ENCODE measurements at places on chromosomes 5 and 9.

DNA sequence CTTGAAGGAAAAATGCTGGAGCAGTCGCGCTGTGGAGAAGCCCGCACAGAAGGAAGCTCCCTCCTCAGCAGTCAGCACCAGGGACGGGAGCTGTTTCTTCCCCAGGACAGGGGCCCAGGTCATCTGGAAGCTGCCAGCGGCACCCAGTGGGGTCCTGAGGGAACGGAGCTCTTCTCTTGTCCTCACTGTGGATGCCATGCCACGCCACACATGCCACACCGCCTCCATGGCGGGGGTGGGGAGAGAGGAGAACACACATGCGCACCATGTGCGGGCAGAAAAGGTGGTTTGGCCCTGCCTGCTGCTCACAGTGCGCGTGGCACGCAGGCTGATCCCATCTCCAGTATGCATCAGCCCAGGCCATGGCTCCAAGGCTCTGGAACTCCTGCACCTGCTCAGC lies 41.7 kb upstream of the ZNF354B start:
- no peak for DNase-seq

DNA sequence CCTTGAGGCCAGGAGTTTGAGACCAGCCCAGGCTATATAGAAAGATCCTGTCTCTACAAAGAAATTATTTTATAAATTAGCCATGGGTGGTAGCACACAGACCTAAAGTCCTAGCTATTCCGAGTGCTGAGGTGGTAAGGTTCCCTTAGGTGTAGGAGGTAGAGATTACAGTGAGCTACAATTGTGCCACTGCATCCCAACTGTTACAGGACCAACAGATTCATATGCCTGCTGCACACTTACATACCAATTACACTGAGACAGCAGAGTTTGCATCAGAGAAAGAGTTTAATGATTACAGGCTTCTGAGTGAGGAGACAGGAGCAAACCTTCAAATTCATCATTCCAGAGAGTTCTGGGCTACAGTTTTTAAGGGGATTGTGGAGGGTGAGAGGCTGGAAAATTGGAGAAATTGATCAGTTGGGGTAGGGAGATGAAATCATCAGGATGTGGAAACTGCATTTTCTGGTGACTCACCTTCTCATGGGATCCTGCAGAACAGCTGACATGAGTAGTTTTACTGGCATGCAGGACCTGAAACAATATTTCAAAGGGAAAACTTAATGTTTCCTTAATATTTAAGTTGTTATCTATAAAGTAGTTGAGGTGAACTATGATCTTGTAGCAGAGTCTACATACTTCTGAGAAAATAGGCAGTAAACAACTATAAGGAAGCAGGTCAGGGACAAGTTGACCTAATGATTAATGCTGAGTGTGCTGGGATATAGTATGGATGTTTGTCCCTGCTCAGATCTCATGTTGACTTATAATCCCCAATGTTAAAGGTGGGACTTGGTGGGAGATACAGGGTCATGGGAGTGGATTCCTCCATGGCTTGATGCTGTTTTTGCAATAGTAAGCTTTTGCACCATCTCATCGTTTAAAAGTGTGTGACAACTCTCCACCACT lies 54.7 kb downstream of the ANXA2R start:
- no peak for DNase-seq

- no peak for DNase-seq
Measured at GRCh38 chr9:13941714-13942113, 372.2 kb downstream of the NFIB start.

DNA sequence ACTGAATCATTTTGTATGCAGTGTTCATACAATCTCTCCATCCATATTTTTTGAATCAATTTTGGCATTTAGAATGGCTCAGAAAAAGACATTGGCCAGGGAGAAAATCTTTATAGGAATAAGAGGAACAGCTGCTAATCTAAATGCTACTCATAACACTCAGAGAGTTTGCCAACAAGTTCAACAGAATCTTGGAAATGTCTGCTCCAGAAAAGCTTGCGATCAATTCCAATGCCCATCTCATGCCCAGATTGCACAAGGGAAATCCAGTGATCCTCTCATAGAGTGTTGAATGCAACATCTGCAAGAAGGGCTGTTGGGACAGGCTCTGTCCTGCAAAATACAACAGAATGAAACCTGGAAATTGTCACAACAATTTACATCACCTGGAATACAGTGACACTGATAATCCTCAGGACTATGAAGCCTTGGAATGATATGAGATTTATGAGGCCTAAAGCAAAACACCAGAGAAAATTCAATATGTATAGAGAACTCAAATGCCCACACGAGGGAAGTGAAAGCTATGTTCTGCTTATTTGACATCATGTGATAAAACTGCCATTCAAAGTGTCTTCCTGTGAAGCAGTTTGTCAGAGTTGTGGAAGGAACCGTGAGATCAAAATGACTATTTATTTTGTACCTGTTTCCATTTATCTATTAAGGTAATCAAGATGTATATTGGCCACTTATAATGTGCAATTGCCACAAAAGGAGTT lies 190.1 kb downstream of the PARP8 start:
- no peak for DNase-seq

DNA sequence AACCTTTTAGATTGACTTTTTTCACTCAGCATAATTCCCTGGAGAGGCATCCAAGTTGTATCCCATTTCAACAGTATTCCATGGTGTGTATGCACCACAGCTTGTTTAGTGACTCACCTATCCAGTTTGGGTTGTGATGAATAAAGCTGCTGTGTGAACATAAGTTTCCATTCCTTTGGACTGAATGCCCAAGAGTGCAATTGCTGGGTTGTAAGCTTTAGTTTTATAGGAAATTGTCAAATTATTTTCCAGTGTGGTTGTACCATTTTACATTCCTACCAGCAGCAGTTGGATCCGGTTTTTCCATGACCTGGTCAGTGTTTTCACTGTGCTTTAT lies 60.9 kb upstream of the TMED7 start:
- no peak for DNase-seq

DNA sequence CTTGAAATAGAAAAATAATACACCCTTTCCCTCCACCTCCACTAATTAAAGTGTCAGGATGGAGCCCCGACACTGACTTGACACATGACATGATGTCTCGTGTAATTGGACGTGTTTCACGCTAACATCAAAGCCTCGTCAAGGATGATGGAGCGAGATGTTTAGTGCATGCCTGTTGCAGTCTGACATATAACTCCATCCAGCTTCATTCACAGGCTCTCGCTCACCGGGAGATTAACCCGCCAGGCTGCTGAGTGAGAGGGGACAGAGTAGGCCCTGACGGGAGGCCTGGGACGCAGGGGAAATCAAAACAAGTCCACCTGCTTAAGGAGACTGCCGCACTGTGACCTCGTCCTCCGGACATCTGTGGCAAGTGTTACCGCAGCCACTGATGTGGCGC lies 263.5 kb downstream of the SLIT3 start:
- DNase-seq, result no peak

DNA sequence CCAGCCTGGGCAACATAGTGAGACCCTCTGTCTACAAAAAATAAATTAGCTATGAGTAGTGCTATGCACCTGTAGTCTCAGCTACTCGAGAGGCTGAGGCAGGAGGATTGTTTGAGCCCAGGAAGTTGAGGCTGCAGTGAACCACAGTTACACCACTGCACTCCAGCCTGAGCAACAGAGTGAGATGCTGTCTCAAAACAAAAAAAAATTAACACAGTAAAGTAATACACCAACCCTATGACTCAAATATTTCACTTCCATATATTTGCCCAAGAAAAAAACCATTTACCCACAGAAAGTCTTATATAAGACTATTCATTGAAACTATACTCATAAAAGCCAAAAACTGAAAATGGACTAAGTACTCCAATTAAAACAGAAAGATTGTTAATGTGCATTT lies 16.2 kb downstream of the SMIM23 start:
- no peak for DNase-seq

DNA sequence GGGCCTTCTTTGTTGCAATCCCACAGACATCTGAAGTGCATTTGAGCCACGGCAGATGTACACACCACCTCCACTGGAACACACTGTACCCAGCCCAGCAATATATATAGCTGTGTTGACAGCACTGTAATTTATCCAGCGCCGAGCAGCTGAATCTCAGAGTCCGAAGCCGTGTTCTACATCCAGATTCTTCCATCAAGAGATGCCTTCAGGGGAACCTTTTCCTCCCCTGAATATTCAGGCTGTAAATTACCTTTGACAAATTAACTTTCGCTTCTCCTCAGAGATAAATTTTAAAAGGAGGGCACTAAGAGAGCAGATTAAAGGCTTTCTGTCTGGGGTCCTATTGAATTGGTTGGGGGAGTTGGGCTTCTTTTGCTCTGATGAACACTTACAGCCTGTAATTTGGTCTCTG lies 76.4 kb downstream of the ROR2 start:
- no peak for DNase-seq

GRCh38 chr5:82717738-82718137 lies 359.5 kb downstream of the TMEM167A start:
- DNase-seq, result no peak

DNA sequence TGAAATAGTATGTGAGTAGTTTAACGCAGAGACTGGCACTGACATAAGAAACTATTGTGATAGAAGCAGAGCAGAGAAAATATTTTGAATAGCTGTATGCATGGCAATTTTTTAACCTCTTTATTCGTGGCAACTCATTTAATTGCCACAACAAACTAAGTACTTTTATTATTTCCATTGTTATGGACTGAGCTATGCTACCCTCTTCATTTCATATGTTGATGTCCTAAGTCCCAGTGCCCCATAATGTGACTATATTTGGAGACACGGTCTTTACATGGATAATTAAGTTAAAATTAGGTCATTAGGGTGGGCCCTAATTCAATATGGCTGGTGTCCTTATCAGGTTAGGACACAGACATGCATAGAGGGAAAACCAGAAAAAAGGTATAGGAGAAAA lies 86.1 kb upstream of the PRSS3 start:
- DNase-seq, result no peak

DNA sequence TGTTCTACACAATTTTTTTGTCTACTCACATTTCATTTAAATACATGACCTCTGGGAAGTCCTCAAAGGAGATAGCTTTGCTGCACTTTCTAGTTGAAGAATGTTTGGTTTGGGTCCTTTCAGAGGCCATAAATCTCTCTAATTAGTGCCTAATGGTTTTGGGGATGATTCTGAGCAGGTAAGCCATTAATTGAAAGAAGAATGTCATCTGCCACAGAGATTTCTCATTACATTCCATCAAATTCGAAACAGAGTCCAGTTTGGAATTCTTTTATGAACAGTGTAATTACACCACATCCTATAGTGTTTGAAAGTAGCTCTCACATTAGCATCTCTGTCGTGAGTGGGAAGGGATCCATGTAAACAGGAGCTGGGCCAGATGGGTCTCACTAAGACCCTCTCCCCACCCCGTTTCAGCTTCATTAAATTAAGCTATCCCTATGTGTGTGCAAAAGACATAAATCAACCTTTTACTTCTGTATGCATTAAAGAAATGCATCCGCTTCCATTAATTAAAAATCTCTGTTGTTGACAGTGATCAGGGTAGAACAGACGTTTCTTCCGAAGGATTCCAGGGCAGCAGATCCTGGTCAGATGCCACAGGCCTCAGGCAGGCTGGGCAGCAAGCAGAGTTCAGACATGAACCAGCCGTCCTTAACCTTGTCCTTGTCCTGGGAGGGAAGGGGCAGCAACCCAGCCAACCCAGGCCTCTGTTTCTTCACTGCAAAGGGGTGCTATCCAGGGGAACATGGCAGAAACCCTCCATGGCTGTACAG lies 99.8 kb upstream of the MAP1B start:
- no peak for DNase-seq

GRCh38 chr9:107228496-107229039 lies 54.5 kb upstream of the RAD23B start:
- DNase-seq, result no peak

- DNase-seq, result no peak
Measured at GRCh38 chr9:94819161-94819687, 92.7 kb downstream of the AOPEP start.

DNA sequence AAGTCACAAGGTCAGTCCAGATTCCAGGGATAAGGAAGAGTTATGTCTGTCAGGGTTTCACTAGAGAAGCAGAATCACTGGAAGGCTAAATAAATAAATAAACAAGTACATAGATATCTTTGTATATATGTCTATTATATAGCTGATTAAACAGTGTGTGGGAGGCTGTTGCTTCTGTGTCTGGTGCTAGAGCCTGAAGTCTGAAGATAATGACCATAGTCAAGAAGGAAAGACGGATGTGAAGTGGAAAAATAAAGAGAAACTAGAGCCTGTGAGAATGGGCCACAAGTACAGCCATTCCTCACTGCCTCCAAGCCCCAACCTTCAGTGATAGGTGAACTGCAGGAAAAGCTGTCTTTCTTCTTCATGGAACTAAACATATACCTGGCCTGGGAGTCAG lies 4.1 kb upstream of the TMED7 start:
- DNase-seq, result no peak

GRCh38 chr9:86753836-86754235 lies 193.5 kb downstream of the GAS1 start:
- no peak for DNase-seq

- no peak for DNase-seq
Measured at GRCh38 chr9:137083394-137084004, 3.3 kb upstream of the MAN1B1 start.

All from KG1 (cell line).